ENCODE measurements at places on chromosomes 2 and 18.

- no peak for DNase-seq
These were observed 125.6 kb downstream of the CTNNA2 start for GRCh38 chr2:79638410-79638809.

DNA sequence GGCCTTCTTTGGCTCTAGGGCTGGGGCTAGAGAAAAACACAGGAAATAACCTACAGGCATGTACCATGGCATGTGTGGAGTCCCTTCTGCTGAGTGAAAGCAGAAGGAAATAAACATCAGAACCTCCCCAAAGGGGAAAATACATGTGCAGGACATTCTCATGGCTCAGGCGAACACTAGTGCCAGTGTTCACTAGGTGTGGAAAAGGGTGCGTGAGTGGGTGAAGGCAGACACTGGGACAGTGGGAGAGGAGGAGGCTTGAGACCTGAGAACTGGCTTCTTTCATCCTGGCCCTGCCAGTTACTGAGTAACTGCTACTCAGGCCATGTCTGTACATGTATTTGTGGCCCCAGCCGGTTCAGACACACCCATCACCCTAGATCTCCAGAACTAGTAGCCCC lies 268.2 kb downstream of the PRKCE start:
- DNase-seq, result peak; percentile 42

GRCh38 chr2:99679518-99679917 lies 189.7 kb upstream of the REV1 start:
- no peak for DNase-seq

GRCh38 chr2:144924827-144925226 lies 404.9 kb upstream of the ZEB2 start:
- no peak for DNase-seq

GRCh38 chr2:102258386-102259074 lies 52.8 kb upstream of the IL1RL1 start:
- no peak for DNase-seq

DNA sequence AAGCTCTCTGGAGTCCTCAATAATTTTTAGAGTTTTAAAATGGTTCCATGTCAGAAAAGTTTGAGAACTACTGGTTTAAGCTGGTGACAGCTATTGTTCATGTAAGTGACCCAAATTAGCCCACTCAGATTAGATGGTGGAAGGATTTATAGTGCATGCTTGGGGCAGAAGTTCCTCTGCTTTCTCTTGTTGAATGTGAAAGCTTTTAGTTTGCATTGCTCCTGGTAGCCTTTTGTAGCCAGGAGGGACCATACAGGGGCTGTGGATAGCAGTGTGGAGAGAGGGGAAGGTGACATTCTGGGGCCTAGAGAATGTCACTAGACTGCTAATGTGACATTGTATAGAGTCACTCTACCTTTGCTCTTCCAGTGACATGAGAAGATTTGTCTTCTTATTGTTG lies 40.3 kb upstream of the IGFBP5 start:
- DNase-seq, result no peak

- DNase-seq, result no peak
These were observed 272.4 kb upstream of the NRXN1 start for GRCh38 chr2:51304311-51304710.

DNA sequence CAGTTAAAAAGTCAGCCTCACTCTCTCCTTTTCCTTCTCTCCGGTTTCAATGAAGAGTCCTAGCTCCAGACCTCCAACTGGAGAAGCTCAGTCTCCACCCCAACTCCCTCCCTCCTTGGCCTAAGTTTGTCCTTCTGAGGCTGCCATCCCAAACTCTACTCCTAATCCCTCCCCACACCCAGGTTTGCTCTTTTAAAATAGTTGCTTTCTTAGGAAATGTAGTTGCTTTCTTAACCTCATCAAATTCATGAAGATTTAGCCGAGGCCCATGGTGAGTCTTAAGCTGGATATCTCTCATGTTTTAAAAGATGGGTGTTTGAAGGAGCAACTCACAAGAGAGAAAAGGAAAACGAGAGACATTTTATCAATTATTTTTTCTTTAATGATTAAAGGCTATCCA lies 937 bp upstream of the LANCL1 start:
- DNase-seq, result peak; percentile 30

DNA sequence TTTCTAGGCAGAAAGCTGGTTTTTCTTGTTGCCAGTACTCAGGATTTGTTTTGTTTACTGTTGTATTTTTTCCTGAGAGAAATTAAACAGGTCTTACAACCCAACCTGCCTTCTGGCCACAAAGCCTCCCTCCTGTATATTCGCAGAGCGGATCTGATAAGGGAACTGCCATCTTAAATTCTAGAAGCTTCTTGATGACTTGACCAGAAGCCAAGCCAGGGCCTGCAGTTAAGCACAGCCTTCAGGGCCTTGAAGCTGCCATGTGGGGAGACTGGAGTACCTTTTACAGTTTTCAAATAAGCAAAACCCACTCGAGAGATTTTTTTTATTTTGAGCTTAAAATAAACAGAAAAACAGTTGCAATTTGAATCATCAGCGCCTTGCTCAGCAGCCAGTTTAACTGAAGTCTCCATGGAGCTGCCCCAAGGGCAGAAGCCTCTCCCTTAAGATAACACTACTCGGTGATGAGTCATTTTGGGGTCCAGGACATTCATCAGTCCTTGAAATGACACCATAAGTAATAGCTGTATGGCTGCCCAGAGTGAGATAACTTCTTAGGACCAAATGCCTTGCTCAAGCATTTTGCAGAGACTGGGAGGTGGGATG lies 51.5 kb upstream of the PHLPP1 start:
- DNase-seq, result peak; percentile 71
